GM12892 (cell line): ENCODE measurements at places on chromosomes 3 and 15.

- no peak for DNase-seq
Observed at GRCh38 chr3:21729331-21729730, 21.7 kb downstream of the ZNF385D start.

DNA sequence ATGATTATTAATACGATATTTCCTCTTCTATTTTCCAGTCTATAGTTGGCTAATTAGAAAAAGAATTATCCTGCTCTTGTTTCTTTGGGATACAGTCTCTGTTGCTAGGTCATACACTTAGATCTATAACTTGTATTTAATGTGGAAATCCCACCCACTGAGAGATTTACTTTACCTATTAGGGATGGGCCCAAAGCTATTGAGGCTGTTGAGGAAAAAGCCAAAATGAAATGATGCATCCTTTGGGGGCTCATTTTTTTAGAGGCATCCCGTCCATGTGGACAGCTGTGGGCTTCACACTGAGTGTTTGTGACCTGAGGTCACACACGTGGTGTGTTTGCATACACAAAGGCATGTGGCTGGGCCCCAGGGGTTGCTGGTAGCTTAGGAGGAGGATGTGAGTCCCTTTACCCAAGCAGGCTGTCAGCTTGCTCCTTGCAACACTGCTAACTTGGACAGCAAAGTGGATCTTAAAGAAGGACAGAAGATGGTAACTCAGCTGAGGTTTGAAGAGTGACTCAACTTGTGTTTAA lies 477.4 kb downstream of the AGBL1 start:
- no peak for DNase-seq

DNA sequence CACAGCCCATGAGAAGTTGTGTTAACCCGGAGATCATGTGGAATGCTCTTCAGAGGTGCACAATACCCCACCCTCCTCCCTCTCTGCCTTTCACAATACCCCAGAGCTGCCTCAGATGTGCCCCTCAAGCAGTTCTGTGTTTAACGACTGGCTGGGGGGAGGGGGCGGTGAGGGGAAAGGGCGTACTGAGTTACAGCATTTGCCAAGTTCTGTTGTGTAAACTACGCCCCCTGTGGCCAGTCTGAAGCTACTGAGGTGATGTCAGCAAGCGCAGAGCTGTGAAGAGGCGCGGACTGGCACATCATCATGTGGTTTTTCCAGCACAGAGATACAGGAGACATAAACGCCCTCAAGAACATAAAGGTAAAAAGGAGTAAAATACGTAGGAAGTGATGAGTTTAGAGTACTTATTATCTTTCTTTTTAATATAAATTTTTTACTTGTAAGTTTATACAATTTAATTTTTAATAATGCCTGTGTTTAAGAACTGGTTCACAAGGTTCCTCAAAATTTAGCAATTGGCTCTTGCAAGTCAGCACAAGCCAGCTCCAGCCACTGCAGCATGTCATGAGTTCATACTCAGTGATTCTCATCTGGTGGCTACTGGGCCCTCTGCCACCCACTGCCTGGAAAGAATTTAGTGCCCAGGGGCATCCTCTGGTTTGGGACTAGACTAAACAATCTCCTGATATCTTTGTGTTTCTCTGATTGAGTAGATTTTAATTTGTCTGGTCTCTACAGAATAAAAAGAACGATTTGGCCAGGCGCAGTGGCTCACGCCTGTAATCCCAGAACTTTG lies 1.7 kb downstream of the EPB42 start:
- DNase-seq = no peak

- DNase-seq = no peak
Observed at GRCh38 chr3:9893739-9894138, 3.3 kb downstream of the JAGN1 start.

- DNase-seq = no peak
Observed at GRCh38 chr3:42799376-42799775, 4.9 kb downstream of the HIGD1A start.

GRCh38 chr3:59839810-59840515 lies 790.1 kb upstream of the CFAP20DC start:
- DNase-seq = no peak

DNA sequence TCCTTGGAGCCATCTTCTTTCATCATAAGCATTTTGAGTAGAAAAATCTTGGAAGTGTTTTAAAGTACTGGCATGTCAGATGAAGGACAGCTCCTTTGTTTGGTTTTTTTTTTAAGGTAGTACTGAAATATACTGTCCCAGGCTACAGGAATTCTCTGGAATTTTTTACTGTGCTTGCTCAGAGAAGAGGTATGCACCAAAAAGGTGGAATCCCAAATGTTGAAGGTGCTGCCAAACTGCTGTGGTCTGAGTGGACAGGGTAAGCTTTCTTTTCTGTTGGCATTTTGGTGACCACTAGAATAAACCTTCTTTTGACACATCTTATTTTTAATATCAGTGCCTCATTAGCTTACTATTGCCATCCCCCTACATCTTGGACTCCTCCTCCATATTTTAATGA lies 7.2 kb downstream of the GNL3 start:
- no peak for DNase-seq

DNA sequence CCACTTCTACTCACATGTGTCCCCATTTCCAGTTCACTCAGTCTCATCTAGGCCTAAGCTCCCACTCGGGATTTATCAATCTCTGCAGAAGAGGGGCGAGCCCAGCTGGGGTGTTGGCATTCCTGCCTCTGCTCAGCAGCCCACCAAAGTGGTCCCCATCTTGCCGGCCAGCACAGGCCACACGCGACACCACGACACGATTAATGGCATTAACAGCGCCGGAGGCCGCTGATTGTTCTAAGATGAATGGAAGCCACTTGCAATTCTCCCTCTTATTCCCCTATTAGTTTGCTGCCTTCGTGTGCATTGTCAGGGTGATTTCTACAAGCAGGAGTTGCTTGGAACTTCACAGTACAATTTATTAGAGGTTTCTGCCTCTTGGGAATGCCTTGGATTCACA lies 477.3 kb downstream of the SHQ1 start:
- no peak for DNase-seq

GRCh38 chr15:88622605-88622975 lies 1.4 kb downstream of the AEN start:
- no peak for DNase-seq

DNA sequence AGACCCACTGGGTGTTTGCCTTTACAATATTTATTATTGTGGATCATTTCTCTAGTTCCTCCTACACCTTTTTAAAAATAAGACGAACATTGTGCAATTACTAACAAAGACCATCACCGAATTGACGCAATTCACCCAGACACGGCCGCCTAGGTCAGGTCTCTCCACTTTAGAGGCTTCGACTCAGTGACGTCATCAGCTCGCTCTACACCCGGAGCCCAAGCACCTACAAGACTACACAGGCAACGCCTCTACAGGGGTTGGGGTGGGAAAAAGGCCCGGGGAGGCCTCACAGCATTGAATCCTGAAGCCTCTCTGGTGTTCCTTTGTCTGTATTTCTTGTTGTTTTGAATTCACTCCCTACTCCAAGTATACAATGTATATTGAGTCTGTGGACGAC lies 16.6 kb downstream of the ZIC4 start:
- no peak for DNase-seq

- no peak for DNase-seq
Observed at GRCh38 chr3:81816473-81817250, 55.2 kb upstream of the GBE1 start.

DNA sequence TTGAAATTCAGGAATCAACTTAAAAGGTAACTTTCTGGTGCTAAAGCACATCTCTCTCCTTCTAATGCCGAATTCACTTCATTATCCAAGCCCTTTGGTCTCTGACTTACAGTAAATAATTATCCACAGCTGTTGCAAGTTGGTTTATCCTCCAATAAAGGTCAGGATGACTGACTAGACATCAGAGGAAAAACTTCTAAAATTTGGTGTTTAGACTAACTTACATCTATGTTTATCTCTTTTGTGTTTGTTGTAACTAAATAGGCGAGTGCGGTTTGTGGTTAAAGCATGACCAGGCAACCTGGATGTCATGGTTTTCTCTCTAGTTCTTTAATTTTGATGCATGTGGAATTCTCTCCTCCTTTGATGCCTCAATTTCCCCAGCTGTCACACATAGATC lies 237.4 kb upstream of the LRTM1 start:
- DNase-seq = no peak

- no peak for DNase-seq
Observed at GRCh38 chr3:41277790-41278465, 78.6 kb downstream of the CTNNB1 start.
